ENCODE measurements at places on chromosomes 6 and 20.

GRCh38 chr6:33513213-33513612 is 58.8 kb downstream of the ZBTB9 start:
- DNase-seq, result peak; percentile 28

GRCh38 chr20:21615617-21616080 is 89.8 kb upstream of the PAX1 start:
- peak; percentile 84 for DNase-seq

- DNase-seq, result no peak
Measured at GRCh38 chr20:24836041-24836533, 113.0 kb upstream of the CST7 start.

DNA sequence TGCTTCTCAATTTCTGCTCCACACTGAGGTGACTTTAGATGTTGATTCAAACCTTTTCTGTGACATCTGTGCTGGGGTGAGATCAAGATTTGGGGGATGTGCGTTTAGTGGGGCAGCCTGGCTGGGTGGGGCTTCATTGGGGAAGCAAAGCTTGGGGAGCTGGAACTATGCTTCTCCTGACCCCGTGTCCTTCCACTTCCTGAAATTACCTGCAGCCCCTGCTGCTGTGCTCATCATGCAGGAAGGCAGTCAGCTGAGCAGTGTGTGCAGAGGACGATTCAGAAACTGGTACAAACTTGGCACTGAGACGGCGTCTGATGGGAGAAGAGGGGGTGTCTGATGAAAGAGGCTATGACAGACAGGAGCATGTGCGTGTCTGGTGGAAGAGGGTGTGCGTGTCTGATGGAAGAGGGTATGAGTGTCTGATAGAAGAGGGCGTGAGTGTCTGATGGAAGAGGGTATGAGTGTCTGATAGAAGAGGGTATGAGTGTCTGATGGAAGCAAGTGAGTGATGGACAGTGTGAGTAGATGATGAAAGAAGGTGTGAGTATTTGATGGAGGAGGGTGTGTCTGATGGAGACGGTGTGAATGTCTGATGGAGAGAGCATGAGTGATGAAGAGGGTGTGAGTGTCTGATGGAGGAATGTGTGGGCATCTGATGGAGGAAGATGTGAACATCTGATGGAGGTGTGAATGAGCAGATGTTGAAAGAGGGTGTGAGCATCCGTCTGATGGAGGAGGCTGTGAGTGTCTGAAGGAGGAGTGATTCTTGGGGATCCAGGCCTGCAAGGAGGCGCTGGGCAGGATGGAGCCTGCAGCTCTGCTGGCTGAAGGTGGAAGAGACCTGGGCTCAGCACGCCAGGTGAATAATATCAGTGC is 103.4 kb downstream of the SYCP2 start:
- no peak for DNase-seq

DNA sequence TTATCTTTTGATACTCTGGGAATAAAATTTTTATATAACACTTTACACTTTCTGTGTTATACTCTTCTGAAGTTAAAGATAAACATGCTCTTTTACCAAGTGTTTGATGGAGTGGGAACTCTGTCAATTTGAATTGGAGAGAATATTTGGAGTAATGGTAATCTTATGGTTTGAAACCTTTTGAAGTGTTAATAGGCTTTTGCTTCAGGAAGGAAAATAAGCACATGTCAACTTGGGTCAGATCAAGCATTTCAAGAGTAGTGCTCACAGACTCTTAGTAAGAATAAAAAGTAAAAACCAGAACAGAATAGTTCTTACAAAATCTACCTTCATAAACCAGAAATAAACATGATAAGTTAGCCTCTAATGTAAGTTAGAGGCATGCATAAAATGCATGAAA is 24.4 kb upstream of the IRAK1BP1 start:
- DNase-seq, result no peak

- DNase-seq, result no peak
Measured at GRCh38 chr6:117706504-117706903, 31.2 kb downstream of the NUS1 start.

GRCh38 chr6:64811119-64811518 is 895.9 kb downstream of the EYS start:
- no peak for DNase-seq

DNA sequence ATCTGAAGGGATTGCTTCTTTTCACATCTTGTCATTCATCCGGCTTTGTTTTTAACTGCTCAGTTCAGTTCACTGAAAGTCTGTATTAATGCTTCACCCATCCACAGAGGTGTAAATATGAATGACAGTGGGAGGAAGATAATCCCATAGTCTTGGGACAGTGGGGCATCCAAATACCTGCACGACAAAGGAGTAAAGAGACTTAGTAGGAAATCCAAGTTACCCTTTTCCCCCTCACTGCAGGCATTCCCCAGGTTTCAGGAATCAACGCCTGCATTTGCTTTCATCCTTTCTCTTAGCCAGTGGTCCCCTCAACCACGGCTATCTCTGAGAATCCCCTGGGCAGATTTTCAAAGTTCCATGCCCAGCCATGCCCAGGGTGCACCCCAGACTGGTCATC is 110.2 kb downstream of the MYLK4 start:
- DNase-seq, result no peak

DNA sequence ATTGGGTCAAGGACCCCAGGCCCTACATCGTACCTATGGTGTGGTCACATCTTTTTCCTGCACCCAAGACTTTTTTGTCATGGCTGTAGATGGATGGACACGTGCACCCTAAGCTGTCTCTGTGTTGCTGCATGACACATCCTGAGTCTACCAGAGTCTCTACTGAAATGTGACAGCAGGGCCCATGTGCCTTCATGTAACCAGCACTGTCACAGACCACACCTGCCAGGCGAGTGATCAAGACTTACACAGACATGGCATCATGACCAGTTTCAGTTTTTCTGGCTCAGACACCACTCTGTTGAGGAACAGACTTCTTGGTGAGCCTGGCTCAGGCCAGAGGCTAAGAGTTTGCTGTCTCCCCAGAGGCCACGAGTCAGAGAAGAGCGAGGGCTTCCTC is 7.6 kb downstream of the PRND start:
- no peak for DNase-seq

DNA sequence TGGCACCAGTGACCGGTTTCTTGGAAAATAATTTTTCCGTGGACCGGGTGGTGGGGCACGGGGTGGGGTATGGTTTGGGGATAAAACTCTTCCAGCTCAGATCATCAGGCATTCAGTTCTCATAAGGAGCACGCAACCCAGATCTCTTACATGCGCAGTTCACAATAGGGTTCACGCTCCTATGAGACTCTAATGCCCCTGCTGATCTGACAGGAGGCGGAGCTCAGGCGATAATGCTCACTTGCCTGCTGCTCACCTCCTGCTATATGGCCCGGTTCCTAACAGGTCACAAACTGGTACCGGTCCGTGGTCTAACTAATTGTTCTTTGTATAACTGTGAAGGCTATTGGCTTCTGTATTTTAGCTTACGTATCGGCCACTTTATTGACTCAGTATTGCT is 51.7 kb downstream of the VSTM2L start:
- DNase-seq, result no peak

GRCh38 chr6:81623106-81623759 is 129.2 kb downstream of the TENT5A start:
- DNase-seq, result no peak

- DNase-seq, result peak; percentile 36
Measured at GRCh38 chr6:3159805-3160781, 2.7 kb upstream of the TUBB2A start.

DNA sequence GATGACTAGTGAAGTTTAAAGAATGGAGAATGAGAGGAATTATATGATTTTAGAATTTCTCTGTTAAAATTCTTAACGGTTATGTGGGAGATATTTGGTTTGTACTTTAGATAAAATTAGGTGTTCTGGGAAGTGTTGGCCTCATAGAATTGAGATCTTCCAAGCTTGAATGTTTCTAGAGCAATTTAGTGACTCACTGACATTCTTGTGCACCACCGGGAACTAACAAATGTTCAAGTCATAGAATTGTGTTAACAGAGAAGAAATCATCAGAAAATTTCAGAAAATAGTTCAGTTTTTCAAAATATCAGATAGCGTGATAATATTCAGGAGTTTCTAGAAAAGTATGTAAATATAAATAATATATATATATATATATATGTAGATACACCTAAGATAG is 67.9 kb upstream of the BMP5 start:
- no peak for DNase-seq

GRCh38 chr6:33607784-33608161 is 13.3 kb upstream of the ITPR3 start:
- no peak for DNase-seq

DNA sequence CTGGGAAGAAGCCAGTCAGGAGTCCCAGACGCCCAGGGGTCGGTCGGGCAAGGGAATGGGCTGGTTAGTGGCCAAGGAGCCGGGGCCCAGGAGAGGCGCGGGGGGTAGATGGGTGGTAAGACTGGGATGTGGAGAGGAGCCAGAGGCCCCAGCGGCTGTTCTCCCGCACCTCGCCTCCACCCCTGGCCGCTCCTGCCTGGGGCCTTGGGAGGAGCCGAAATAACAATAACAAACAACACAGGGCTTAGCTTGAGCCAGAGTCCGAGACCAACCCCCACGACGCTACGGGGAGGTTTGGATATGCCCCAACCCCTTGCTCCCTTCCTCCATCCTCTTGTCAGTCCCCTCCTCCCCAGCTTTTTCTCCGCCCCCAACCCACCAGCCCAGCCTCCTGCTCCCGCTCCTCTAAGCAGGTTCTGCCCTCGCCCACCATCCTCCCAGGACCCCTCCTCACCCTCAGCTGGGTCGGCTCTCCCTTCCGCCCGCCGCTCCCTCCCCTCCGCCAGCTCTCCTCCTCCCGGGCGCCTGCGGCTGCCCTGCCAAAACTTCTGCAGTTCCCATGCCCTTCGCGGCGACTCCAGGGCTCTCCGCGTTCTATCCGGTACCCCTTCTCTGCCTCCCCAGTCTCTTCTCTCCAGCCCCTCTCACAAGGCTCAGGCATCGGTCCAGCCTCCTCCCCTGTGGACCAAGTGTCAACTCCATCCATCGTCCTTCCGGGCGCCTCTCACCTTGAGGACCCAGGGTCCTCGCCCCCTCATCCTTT is 1.1 kb downstream of the RNF39 start:
- peak; percentile 62 for DNase-seq

DNA sequence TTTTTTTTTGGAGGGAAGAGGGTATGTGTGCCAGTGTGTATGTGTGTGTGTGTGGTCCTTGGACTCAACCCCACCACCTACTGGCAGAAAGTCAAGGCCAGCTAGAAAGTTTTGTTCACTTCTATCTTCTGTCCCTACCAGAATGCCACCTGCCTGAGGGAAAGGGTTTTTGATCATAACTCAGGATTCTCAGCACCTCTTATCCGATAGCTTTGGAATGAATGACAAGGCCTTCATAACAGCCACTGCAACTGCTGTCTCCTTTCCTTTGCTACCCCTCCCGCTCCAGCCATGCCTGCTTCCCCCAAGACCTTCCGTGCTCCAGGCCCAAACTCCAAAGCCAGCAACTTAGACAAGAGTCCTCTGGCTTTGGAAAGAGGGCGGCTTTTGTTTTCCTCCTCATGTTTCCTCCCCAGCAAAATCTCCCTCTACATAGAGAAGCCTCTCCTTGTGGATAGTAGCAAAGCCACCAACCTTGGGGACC is 18.7 kb downstream of the BTN3A1 start:
- peak; percentile 46 for DNase-seq

GRCh38 chr20:14580418-14581074 is 243.1 kb upstream of the FLRT3 start:
- DNase-seq, result no peak

GRCh38 chr6:42401613-42401951 is 50.1 kb downstream of the TRERF1 start:
- no peak for DNase-seq

DNA sequence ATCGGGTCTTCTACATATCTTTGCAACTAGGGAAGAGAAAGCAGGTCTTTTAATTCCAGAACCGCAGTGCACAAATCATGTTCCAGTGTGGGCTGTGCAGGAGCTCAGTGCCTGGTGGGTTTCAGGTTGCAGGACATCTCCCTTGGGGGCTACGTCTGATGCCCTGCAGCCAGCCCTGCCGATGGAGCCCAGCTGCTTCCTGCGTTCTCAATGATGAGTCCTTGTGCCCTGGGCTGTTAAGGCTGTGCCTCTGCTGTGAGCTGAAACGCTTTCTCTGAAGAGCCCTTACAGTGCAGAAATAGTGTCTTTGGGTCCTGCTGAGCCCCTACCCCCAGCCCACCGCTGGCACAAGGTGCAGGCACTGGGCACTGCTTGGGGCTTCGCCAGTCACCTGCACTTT is 192.9 kb downstream of the SYNDIG1 start:
- DNase-seq, result no peak

All from neural progenitor cell (in vitro differentiated cells).